Natural killer cell (primary cell): ENCODE measurements at places on chromosomes 13 and 19. TPM values are rescaled to one million over a fixed set of nuclear protein-coding genes. Genes with fewer than 3 reads are reported as not detected.

DNA sequence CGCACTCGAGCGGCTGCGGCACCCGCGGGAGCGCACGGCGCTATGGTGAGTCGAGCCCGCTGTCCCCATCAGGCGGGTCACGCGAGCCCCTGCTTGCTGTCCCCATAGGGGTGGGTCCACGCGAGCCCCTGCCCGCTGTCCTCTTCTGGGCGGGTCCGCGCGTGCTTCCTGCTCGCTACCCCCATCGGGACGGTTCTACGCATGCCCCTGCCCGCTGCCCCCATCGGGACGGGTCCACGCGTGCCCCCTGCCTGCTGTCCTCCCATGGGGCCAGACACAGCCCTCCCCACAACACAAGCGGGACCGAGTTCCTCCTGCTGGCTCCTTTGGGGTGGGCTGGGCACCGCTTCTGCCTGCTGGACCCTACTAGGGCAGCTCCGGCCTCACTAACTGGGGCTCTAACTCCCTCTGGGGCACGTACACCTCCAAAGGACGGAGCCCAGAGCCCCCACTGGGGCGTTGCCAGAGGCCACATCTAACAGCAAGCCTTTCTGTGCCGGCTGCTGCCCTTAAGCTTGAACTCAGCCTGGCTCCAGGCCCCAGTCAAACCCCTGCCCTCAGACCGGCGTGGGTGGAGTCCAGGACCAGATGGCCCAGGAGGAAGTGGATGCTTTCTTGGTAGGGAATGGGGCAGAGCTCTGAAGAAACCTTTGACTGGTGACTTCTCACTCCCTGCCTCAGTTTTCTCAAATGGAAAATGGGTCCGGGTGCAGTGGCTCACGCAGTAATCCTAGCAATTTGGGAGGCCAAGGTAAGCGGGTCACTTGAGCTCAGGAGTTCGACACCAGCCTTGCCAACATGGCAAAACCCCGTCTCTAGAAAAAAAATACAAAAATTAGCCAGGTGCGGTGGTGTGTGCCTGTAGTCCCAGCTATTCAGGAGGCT lies 722 bp downstream of the COLGALT1 start:
- no peaks in the 10 kb centered on the region for H3K27me3 ChIP-seq
- no peak for DNase-seq
- peaks cover 18% of the 10 kb centered on the region for H3K4me1 ChIP-seq
- peak overlapping the region; percentile 32 for H3K27ac ChIP-seq

DNA sequence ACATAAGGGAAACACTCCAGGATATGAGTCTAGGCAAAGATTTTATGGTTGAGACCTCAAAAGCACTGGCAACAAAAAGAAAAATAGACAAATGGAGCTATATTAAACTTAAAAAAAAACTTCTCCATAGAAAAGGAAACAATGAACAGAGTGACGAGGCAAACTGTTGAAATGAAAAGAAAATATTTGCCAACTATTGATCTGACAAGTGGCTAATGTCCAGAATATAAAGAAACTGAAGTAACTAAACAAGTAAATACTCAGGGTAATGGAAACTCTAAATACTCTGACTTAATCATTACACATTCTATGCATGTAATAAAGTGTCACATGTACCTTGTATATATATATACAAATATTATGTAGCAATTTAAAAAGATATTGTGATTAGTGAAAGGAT lies 562.5 kb downstream of the GPC5 start:
- no peaks in the 10 kb centered on the region for H3K27me3 ChIP-seq
- no peak overlapping the region for H3K4me3 ChIP-seq
- no peak for DNase-seq
- H3K27ac ChIP-seq: no peak overlapping the region
- no peaks in the 10 kb centered on the region for H3K4me1 ChIP-seq

DNA sequence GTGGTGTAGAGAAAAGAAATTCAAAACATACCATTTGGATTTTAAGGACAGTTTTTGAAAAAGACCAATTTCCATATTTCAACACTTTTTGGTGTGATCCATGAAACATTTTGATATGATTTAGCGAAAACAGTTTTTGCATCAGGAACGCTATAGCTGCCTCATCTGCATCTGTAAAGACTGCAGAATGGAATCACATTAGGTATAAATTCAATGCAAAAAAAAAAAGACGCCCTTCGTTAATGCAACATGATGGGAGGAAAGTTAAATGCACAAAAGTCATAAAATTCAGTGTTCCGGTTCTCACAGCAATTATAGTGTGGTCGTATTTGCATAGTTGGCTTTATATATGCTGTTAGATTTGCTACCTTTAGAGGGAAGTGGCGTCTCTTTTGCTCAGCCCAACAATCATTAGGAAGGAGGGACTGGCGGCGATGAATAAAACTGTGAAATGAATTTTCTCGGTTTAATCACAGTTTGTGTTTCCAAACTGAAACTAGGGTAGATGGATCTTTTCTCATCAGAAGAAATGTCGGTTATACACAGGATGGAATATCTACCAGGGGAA lies 215.7 kb downstream of the TEX29 start:
- no peaks in the 10 kb centered on the region for H3K4me1 ChIP-seq
- H3K27me3 ChIP-seq: peaks cover 4% of the 10 kb centered on the region
- DNase-seq: no peak
- no peaks in the 10 kb centered on the region for H3K36me3 ChIP-seq
- no peak overlapping the region for H3K27ac ChIP-seq

DNA sequence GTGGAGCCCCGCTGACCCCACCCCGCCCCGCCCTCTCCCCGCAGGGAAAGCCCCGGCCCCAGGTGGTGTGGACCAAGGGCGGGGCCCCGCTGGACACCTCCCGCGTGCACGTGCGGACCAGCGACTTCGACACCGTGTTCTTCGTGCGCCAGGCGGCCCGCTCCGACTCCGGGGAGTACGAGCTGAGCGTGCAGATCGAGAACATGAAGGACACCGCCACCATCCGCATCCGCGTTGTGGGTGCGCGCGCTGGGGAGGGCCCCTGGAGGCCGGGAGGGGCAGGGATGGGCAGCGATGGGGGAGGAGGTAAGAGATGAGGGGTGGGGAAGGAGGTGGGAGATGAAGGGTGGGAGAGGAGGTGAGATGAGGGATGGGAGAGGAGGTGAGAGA lies 17.2 kb upstream of the EMC10 start:
- no peak overlapping the region for H3K27ac ChIP-seq
- no peaks in the 10 kb centered on the region for H3K27me3 ChIP-seq
- no peak overlapping the region for H3K4me3 ChIP-seq
- H3K36me3 ChIP-seq: no peaks in the 10 kb centered on the region

- no peak for DNase-seq
- no peak overlapping the region for H3K4me3 ChIP-seq
- H3K4me1 ChIP-seq: no peaks in the 10 kb centered on the region
- H3K27me3 ChIP-seq: no peaks in the 10 kb centered on the region
Measured at GRCh38 chr19:39736088-39736487, 1.7 kb downstream of the CLC start.

DNA sequence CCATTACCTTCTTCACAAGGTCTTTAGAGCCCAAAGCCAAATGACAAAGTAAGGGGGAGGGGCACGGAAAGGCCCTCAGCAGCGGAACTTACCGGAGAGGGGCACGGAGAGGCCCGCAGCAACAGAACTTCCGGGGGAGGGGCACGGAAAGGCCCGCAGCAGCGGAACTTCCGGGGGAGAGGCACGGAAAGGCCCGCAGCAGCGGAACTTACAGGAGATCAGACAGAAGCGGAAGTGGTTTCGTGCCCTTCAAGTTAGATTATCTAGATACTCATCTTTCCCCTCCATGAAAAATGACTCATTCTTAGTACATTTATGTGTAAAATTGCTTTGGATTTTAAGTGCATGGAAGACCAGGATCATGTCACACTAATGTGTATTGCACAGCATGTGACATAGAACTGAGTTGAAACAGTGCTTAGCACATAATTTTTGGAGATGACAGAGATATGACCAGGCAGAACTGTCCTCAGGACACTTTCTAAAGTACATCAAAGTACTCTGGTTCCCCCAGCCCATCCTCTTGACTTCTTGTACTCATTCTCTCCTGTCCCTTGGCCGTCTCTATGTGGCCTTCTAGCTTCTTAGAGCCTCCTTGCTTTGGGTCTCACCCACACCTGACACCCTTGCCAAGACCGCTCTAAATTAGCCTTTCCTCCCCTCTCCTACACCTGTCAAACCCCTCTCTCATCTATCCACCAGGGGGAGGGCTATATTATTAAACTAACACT lies 25.7 kb upstream of the TPTE2 start:
- peaks cover 13% of the 10 kb centered on the region for H3K4me1 ChIP-seq
- H3K36me3 ChIP-seq: no peaks in the 10 kb centered on the region
- H3K27ac ChIP-seq: peak overlapping the region; percentile 54

DNA sequence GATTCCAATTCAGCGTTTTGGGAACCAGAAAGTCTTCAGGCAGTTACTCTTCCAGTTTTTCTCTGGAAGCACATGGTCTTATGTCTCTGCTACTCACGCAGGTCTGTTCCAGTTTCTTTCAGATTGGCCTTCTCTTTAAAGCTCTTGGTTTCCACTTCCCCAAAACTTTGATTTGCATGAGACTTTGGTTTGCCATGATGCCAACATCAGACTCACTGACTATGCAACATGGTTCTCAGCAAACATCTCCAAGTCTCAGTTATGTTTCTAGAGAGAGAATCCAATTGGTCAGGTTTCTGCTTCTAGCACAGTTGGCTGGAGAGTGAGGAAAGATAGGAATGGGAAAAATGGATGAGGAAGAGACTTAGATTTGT lies 3.1 kb downstream of the AKAP11 start:
- peaks cover 9% of the 10 kb centered on the region for H3K4me1 ChIP-seq
- no peaks in the 10 kb centered on the region for H3K36me3 ChIP-seq
- DNase-seq: peak; percentile 25
- no peak overlapping the region for H3K4me3 ChIP-seq
- H3K27me3 ChIP-seq: no peaks in the 10 kb centered on the region
- H3K27ac ChIP-seq: peak overlapping the region; percentile 20

GRCh38 chr19:35034588-35035382 lies 4.5 kb downstream of the SCN1B start:
- no peak overlapping the region for H3K4me3 ChIP-seq
- H3K4me1 ChIP-seq: peaks cover 31% of the 10 kb centered on the region
- H3K27ac ChIP-seq: no peak overlapping the region
- H3K27me3 ChIP-seq: peaks cover 13% of the 10 kb centered on the region
- H3K36me3 ChIP-seq: no peaks in the 10 kb centered on the region

DNA sequence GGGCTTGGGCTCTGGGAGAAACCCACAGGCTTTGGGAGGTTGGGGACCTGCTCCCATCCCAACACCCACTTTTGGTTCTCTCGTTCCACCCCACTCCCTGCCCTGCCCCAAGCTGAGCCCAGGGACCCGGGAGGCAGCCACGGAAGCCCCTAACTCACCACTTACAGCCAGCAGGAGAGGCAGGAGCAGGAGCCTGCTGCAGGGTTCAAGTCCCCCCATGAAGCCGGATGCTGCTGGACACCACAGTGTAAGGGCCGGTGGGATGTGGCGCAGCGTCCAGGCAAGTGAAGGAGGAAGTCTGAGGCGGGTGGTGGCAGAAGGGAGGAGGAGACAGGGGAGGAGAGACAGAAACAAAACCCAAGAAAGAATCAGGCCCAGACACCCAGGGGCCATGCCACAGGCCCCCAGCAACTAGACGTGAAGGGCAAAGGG lies at the start of gene TYROBP:
Gene TYROBP, minus strand, starts transcription at position 286 of the 432 bp plus-strand sequence. Its CDS starts 67 bp downstream, at position 219.
- H3K27ac ChIP-seq: peak within 1 kb of the TSS; percentile 93
- H3K36me3 ChIP-seq: peaks cover 11% of the 10 kb centered on the region
- H3K27me3 ChIP-seq: no peaks in the 10 kb centered on the region

DNA sequence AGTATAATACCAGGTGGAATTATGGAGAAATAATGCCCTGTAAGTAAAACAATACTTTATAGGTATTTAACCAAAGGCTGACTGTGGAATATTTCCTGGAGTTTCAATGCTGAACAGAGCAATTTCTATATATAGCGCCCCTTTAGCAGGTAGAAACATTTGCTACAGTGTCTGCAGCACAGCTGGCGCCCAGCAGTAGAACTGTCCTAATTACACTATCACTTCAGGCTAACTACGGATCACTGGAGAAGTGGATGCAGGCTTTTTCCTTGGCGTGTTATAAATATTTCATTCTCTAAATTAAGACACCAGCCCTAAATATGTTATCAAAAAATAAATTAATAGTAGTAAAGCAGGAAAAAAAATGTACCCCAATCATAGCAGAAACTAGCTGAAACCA lies 3.1 kb downstream of the SHISA2 start:
- no peak for DNase-seq
- H3K4me1 ChIP-seq: peaks cover 11% of the 10 kb centered on the region
- no peak overlapping the region for H3K27ac ChIP-seq
- H3K27me3 ChIP-seq: peaks cover 24% of the 10 kb centered on the region
- H3K36me3 ChIP-seq: no peaks in the 10 kb centered on the region
- H3K4me3 ChIP-seq: no peak overlapping the region

DNA sequence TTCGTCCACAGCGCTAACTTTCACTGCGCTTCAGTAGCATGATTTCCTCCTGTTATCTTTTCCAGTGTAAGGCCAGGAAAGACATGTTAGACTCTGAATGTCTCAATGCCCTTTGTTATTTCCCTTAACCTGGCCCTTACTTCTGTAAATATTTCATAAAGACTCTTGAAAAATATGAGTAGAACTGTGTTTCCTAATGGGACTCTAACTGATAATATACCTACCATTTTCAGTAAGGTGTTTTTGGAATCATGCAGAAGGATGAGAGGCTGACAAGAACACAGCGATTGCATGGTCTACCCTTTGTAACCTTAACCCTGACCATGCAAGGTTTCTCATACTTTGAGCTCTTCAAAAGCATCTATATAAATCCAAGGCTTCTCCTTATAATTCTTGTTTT lies 550.1 kb downstream of the SLITRK6 start:
- no peak for DNase-seq
- no peaks in the 10 kb centered on the region for H3K27me3 ChIP-seq
- no peaks in the 10 kb centered on the region for H3K4me1 ChIP-seq
- no peaks in the 10 kb centered on the region for H3K36me3 ChIP-seq

DNA sequence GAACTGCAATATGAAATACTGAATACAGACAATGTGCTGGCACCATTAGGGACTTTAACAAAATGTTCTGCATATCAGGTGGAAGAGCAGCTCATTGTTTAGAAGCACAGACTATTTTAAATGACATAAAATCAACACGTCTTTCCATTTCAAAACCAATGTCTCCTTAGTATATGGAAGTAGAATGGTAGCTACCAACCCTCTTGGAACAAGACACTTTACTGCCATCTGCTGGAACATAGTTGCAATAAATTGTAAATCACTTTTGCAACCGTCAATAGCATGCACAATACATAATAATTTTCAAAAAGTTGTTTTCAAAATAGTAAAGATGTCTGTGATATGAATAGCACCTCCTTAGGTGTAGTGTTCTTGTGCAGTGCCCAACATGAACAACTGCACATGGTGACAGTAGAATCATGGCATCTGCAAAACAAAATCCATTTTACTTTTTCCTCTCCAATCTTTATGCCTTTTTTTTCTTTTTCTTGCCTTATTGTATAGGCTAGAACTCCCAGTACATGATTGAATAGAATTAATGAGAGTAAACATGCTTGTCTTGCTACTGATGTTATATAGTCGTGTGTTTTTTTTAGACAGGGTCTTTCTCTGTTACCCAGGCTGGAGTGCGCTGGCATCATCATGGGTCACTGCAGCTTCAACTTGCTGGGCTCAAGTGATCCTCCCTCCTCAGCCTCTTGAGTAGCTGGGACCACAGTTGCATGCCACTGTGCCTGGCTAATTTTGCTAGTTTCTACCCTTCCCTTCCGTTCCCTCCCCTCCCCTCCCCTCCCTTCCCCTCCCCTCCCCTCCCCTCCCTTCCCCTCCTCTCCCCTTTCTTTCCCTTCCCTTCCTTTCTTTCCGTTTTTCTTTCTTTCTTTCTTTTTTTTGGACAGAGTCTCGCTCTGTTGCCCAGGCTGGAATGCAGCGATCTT lies 7.8 kb upstream of the LYPD5 start:
- H3K4me3 ChIP-seq: no peak overlapping the region
- no peaks in the 10 kb centered on the region for H3K4me1 ChIP-seq
- no peaks in the 10 kb centered on the region for H3K36me3 ChIP-seq

Gene ASPDH
- total RNA-seq: not detected

Gene PSG1
- not detected for total RNA-seq

Gene IGFL3
- total RNA-seq: not detected

Gene SERPINE3
- total RNA-seq: not detected

Gene NCCRP1
- not detected for total RNA-seq

Gene SIGLEC9
- total RNA-seq: 15.3 TPM

Gene CCDC169
- not detected for total RNA-seq
